ENCODE measurements at places on chromosomes 4 and X. TPM values are rescaled to one million over a fixed set of nuclear protein-coding genes. Genes with fewer than 3 reads are reported as not detected.

- DNase-seq: no peak
Observed at GRCh38 chrX:43881410-43882293, 598 bp downstream of the MAOB start.

GRCh38 chr4:124060261-124060918 is 652.1 kb downstream of the ANKRD50 start:
- DNase-seq: no peak

GRCh38 chr4:182918791-182919302 is 1.7 kb upstream of the DCTD start:
- DNase-seq: no peak

GRCh38 chr4:4595252-4595651 is 53.4 kb upstream of the STX18 start:
- DNase-seq: no peak

The GYG2 gene
- not detected for total RNA-seq

The CD38 gene
- total RNA-seq: 1.4 TPM
